ENCODE measurements at places on chromosomes 5 and 9. TPM values are rescaled to one million over a fixed set of nuclear protein-coding genes. Genes with fewer than 3 reads are reported as not detected.

GLRA1 gene
- total RNA-seq = not detected

PCDHGC5 gene
- not detected for total RNA-seq

GRCh38 chr9:131278702-131279111, 2.4 kb upstream of the FAM78A start:
- DNase-seq = peak; percentile 64

DNA sequence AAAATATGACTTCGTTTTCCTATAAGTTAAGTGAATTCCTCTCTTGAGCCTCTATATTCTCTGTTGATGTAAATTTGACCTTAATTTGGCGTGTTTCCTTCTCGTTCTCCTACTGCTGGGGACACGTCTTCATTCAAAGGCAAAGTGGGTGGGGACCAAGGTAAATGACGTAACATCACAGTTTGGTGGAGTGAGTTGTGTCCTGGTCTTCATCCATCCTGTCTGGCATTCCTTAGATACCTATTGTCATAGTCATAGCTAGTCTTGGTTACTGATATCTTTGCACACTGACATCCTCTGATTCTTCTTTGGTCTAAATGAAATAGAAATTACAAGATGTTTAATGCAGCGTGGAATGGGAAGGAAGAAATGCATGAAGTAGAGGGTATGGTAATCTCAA, 108.5 kb downstream of the NNT start:
- no peak for DNase-seq

GRCh38 chr5:160496334-160496733, 74.7 kb downstream of the PTTG1 start:
- no peak for DNase-seq

DNA sequence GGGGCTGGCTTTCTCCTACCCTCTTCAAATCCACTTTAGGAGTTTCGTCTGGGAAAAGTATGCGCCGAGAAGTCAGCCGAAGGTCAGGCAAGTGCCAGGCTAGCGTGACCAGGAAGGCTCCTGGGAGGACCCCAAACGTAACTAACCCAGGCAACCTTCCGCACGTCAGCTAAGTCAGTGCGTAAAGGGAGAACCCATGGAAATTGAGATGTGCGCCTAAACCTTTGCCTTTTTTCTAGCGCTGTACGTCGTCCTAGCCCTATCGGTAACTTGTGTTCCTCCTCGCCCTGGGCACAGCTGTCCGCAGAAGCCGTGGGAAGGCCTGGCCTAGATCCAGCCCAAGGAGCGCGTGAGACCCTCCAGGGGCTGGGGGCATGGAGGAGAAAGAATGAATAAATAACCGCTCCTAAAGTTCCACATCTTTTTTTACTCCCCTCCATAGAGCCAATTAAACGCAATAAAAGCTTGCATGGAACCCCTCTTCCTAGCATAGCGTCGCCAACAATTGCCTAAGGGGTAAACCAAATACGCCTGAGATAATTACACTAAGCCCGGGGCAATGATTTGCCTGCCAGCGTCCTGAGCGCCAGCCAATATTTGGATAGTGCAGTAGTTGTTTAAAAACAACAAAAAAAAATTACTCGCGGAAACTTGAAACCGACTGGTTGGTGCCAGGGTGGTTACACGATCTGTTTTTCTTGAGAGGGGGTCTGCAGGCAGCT, 4.0 kb upstream of the FOXB2 start:
- no peak for DNase-seq

DNA sequence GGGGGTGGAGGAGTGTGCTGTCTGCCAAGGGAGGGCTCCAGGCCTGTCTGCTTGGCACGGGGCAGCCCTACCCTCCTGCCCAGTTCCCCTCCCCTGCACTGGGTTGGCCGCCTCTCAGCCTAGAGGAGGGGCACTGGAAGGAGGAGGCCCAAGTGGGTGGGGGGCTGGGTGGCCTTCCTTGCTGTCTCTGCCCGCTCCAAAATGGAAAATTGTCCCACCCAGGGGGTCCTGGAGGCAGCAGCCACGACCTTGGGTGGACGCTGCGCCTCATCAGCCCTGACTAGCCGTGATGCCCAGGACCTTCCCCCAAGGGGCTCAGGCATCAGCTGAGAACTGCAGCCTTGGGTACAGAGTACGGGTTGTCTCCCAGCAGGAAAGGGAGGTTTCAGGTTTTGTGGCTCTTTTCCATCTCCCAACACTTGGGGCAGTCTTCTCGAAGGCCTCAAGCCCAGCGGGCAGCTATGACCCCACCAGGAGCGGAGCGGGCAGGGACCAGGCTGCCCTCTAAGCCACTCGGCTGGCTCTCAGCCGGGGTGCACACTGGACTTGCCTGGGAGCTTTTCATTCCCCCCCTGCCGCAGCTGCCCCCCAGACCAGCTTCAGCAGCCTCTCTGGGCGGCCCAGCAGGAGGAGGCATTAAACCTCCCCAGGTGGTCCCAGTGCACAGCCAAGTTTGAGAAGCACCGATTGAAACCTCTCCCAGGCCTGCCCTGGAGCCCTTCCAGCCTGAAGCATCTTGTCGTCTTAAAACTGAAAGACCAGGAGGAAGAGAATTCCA, 20.6 kb downstream of the NTNG2 start:
- no peak for DNase-seq

- no peak for DNase-seq
Observed at GRCh38 chr5:106127985-106128384, 1542.8 kb downstream of the EFNA5 start.

DNA sequence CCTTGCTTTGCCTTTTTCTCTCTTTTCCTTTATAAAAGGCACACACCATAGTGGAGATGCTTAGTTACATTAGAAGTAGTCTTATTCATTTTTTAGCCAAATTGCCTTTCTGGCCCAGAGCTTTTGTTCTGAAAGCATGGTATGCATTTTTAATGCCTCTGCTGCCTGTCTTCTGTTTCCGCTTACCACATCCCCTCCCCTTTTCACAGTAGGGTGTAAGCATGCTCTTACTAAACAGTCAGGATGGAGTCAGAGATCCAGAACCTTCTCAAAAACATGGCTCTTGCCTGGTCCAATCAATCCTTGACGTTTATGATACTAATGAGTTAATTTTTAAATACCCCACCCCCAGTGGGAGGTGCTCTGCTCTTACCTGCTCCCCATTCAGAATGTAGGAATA, 22.5 kb downstream of the PPP3R2 start:
- no peak for DNase-seq

- DNase-seq = no peak
Observed at GRCh38 chr5:158283397-158283796, 424.5 kb upstream of the CLINT1 start.
